ENCODE measurements at places on chromosomes 7 and 10.
A peak's percentile ranks its signal among the peaks of the same experiment; 100 is the strongest.

GRCh38 chr7:86760236-86760635 is 116.5 kb downstream of the GRM3 start:
- no peak for DNase-seq

DNA sequence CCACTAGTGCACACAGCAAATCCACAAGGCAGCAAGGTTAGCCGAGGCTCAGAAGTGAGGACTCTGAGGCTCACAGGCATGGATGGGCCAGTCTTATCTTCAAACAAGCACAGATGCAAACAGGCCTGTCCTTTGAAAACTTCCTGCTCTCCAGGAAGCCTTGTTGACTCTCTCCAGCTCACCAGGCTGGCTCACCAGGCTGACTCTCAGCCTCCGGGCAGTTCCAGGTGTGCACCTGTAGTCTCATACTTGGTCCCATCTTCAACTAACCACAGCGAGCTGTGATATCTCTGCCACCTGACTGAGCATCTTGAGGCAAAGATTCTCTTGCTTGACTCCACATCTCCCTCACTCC is 173.9 kb upstream of the ZMIZ1 start:
- no peak for DNase-seq

GRCh38 chr10:118115701-118116100 is 69.0 kb upstream of the RAB11FIP2 start:
- DNase-seq = no peak

DNA sequence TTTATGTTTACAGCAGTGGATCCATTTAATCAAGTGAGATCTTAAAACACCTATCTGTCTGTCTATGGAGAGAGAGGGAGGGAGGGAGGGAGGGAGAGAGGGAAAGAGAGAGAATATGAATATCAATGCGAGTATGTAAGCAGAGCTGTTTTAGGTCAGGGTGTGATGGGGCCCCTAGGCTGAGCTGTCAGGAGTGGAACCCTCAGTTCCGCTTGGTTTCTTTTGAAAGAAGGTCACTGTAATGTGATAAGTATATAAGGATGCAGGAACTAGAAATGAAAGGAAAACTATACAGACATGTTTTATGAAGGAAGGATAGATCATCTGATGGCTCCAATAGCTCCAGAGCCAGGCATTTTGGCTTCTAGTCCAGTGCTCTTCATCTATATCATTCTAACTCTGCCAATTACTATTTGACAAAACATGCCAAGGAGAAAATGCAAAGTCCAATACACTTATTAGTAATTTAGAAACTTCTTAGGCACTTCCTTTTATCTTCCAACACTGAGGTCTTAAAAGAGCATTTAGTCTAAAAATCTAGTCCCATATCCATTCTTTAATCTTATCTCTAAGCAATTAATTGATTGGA is 70.3 kb downstream of the NRCAM start:
- DNase-seq = no peak

GRCh38 chr7:105808703-105809590 is 67.5 kb downstream of the ATXN7L1 start:
- DNase-seq = peak; percentile 87

DNA sequence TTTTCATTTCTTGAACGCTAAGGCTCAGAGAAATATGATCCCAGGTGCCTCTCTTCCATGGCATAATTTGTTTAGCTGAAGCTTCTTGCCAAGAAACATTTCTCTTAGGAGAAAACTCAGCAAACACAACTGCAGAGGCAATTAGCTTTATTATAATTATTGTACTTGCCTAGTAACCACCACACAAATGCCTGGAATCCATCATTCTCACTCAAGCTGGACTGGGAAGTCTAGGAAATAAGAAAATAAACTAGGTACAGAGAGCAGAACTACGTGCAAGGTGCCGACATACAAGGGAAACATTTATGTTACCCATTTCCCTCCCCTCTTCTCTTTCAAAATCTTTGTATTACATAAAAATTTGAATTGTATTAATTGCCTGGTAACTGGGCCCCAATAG is 15.1 kb downstream of the SLC35B4 start:
- no peak for DNase-seq

DNA sequence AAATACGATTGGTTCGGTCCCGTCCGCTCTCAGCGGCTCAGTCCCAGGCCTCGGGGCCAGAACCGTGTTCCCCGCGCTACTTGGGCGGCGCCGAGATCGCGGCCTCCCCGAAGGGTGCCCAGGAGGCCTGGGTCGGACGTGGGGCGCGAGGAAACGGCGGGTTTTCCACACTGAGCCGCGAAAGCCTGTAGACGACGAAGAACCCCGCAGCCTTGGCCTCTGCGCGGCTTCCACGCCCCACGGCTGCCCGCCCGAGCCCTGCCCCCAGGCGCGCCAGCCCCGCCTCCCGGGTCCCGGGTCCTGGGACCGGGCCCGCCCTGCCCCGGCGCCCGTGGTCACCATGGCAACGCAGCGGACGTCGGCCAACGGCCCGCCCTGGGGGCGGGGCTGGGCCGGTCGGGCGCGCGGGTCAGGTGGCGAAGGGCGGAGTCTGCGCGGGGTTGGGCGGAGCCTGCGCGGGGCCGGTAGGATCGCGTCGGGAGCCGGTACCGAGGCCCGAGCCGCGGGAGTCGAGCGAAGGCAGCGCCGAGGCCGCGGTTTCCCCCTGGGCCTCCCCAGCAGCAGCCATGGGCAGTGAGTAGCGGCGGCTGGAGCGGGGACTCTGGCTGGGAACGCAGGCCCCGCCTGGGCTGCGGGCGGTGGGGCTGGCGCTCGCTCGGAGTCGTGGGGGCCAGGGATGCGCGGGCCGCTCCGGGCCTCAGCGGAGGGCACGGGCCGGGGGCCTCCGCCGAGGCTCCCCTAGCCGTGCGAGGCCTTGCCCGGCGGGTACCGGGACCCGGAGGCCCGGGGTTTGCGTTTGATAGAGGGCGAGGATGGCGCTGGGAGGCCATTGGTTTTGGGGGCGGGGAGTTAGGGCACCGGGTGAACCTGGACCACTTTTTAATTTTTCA is at the start of gene SEC61A2:
TSS of gene SEC61A2 (plus strand) at position 456 of the 890 bp plus-strand sequence. CDS start at position 567, 111 bp downstream.
- DNase-seq = peak; percentile 98

DNA sequence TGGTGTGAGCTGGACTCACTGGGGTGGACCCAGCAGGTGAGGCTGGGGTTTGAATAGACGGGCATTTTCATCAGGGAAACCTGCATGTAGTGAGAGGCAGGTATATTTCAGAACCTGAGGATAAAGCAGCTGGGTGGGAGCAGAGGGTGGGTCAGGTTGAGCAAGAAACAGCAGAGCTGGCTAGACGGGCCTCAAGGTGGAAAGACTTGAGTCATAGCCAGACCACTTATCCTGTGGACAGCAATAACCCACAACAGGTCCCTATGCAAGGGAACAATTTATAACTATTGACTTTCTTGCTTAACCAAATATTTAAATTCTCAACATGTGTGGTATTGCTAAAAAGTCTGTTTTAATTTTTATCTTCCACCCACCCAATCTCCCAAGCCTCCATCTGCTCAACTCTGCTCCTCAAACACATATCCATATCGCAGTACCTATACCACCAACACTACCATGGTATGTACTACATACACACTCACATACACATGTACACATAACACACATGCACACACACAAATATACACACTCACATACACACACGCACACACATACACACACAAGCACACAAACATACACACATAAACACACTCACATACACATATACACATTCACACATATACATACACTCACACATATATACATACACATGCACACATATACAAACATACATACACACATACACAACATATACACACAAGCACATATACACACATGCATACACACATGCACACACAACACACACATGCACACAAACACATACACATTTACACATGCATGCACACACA is 129.0 kb upstream of the C7orf33 start:
- no peak for DNase-seq

GRCh38 chr7:98943336-98943735 is 65.0 kb downstream of the TRRAP start:
- DNase-seq = no peak

- DNase-seq = no peak
Observed at GRCh38 chr10:49037187-49037586, 78.1 kb downstream of the VSTM4 start.

DNA sequence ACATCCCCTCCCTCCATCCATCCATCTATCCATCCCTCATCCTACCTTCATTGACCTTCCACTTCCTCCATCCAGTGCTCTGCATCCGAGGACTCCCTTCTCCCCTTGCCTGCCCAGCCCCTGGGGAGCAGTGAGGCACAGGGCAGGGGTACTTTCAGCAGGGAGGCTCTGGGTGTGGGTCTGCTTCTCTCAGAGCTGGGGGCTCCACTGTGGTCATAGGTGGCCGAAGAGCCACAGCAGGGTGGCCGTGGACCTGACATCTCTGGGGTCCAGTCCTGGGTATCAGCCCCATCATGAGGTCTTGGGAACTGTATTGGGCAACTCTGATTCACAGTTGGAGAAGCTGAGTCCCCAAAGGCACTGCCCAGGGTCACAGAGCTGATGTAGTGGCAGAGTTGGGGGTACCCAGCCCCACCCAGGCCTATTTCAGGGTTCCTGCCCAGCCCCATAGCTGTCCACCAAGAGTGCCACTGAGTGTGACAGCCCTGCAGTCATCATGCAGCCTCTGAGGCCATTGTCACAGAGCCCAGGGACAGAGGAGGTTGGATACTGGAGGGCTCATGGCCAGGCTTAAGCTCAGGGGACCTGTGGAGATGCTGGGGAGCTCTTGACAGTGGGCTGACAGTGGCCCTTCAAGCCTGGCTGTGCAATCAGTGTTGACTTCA is 35.3 kb upstream of the DPYSL4 start:
- no peak for DNase-seq

DNA sequence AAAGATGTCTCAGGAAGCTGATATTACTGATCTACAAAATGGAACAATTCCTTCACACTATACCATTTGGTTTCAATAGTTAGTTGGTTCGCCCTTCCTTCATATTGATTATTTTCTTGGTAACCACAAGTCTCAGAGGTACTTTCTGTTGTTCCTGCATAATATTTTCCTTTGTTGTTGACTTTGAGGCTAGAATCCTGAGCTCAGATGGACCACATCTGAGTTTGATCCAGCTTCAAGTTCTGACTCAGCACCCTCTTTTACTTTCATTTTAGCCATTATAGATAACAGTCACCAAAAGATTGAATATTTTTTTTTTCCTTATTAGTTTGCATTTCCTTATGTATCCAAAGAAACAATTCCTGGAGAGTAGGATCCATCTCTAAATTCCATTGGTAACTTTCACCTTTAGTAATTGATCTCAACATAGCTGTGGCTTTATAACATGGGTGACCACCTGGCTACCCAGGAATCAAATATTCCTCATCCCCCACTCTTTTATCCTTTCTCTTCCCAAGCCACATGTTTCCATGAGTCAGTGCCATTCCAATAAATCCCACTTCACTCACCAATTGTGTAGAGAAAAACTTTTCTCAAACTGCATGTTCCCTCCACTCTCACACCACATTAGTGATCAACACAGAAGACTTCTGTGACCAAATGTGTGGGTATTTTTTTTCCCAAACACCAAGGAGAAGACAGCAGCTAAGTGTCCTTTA is 9.7 kb upstream of the ABCA13 start:
- DNase-seq = no peak

- DNase-seq = peak; percentile 25
Observed at GRCh38 chr10:110774069-110775019, 97.4 kb upstream of the PDCD4 start.

DNA sequence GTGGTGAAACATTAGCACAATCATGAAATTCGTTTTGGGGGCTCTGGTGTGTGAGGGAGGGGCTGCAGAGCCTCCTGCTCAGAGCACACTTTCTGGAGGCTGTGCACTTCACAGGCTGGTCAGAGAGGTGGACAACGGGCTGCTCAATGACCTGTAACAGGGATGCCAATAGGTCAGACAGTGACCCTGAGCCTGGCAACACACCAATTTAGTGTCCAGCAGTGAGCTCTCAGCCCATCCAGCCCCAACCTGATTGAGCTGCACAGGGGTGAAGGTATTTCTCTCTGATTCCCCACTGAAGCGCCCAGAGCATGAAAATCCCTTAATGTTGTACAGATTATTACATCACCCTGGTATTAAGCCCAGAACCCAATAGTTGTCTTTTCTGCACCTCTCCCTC is 191.3 kb upstream of the ZNF32 start:
- DNase-seq = no peak

- no peak for DNase-seq
Observed at GRCh38 chr10:130740915-130741750, 570.4 kb downstream of the TCERG1L start.

Data from activated naive CD4-positive, alpha-beta T cell treated with anti-CD3 and anti-CD28 coated beads, Interleukin-2, amount 10 ng/mL, durations not matched to agents 7 days and 5 days (primary cell).